ENCODE measurements at places on chromosomes 3 and 15.

- DNase-seq, result no peak
Measured at GRCh38 chr3:99638167-99638948, at the start of gene COL8A1. Gene COL8A1, plus strand, starts transcription at chr3:99638594. Its CDS starts 152,089 bp downstream, at chr3:99790683.

DNA sequence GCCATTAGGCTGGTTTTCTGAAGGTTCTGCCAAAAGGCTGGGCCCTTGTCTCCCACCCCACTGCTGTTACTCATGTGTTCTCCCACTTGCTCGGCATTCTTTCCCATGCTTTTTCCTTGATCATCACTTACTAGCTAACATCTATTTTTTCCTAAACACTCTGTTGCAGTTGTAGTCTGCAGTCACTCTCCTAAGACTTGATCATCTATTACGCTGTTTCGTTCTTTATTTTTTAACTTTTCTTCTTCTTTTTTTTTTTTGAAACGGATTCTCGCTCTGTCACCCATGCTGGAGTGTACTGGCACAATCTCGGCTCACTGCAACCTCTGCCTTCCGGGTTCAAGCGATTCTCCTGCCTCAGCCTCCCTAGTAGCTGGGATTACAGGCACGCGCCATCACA, 176.3 kb downstream of the IGF1R start:
- no peak for DNase-seq

DNA sequence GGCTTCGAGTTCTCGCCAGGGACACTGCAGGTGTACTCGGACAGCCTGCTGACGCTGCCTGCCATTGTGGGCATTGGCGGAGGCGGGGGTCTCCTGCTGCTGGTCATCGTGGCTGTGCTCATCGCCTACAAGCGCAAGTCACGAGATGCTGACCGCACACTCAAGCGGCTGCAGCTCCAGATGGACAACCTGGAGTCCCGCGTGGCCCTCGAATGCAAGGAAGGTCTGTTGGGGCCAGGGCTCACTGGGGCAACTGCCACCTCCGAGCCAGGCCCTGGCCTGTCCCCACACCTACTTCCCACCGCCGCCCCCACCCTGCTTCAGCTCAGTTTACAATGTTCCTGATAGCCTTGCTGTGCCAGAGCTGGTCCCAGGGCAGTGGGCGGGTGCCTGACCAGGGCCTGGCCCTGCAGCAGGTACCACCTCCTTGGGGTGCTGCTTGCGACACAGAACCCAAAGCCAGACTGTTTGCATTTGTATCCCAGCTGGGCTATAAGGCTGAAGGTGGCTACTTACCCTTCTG, 35.5 kb downstream of the PLXNA1 start:
- DNase-seq, result no peak

- DNase-seq, result no peak
Measured at GRCh38 chr3:17322106-17322793, 420.2 kb downstream of the TBC1D5 start.

DNA sequence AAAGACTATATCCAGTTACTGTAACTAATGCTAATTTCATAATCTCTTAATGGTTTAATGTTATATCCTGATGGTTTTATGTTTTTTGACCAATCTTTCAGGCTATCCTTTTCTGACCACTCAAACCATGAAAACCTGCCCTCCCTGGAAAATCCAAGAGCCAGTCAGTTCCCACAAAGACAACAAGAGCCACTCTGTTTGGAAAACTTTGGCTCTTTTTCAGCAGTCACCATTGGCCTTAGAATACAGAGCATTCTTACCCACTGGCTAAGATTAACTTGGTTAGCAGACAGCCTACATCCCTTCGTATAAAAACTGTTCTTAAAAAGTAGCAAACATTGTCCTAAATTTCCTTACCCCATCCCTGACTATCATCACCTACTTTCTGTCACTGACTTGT, 32.9 kb downstream of the ALCAM start:
- no peak for DNase-seq

DNA sequence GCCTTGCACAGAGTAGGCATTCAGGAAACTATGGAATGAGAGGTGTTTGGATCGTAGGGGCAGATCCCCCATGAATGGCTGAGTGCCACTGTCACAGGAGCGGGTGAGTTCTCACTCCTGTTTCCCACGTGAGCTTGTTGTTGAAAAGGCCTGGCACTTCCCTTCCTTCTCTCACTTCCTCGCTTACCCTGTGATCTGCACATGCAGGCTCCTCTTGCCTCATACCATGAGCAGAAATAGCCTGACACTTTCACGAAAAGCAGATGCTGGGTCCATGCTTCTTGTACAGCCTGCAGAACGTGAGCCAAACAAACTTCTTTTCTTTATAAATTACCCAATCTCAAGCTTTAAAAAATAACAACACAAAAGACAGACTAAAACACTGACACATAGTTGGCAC, 55.4 kb downstream of the AGBL1 start:
- no peak for DNase-seq

GRCh38 chr15:29788433-29789034, 33.7 kb downstream of the TJP1 start:
- DNase-seq, result no peak

GRCh38 chr3:100844063-100844936, 135.0 kb downstream of the TFG start:
- no peak for DNase-seq

DNA sequence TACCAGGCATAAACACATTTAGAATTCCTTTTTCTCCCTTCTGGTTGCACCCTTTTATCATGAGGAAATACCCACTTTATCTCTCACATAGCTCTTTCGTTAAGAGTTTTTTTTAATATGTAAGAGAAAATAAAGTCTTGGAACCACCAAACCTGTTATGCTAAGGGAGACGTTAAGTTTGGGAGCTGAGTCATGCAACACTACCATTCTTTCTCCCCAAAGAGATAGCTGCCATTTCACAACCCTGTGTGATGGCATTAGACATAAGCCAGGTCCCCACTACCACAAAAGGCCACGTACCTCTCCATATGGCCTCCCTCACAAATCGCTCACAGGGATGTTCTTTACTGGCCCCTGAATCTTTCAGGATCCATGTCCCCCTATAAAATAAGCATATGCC, 7.6 kb upstream of the NIPA1 start:
- DNase-seq, result no peak

All from GOT3 (cell line).